ENCODE measurements at places on chromosomes 3 and 15.

- no peak for DNase-seq
Observed at GRCh38 chr3:6578526-6578925, 282.4 kb upstream of the GRM7 start.

GRCh38 chr15:95327661-95328060, 1002.8 kb upstream of the NR2F2 start:
- DNase-seq = no peak

- no peak for DNase-seq
Observed at GRCh38 chr3:192445770-192446644, 281.3 kb downstream of the FGF12 start.

DNA sequence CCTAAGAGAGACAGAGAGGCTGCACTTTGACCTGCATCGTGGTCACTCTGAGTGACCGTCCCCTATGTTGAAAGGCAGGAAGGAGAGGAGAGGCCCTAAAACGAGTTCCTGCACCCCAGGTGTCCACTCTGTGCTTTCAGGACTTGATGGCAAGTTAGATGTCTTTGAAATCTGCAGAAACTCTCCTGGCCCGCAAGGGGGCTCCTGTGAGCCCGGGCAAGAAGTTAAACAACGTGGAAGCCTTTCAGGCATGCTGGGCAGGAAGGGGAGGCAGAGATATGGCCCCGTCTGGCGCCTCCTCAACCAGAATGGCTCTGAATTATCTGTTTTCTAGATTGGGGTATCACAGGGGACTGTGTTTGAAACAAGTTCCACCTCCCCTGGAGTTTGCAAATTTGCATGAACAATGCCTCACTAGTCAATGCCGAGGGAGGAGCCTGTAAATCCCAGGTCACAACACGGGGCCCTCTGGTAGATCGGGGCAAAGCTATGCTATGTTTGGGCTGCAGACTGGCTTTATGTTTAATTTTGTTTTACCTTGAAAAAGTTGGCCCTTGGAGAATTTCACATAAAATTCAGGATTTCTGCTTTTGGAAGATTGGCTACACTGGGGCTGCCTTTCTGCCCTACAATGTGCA, 9.8 kb downstream of the CTXND1 start:
- no peak for DNase-seq

DNA sequence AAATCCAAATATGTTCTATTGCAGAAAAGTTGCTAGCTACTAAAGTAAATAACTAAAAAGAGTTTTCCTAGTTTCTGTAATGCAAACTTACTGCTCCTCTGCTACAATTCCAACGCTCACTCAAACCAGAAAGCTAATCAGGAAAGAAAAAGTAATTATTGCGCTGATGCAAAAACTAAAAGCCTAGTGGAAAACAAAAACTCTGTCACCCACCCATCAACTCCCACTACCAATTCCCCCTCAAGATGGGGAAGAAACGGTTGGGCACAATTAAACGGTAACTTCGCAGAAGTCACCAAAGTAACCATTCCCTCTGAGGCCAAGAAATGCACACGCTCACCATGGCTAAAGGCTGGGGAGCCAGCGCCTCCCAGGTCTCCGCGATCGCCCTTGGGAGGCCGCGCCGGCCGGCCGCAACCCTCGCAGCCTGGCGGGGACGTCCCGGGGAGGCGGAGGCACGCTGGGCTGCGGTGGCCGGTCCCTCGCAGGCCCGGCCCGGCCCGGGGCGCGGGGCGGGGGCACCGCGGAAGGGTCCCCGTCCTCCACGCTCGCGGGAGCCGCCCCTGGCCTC, 684 bp downstream of the SLTM start:
- no peak for DNase-seq

GRCh38 chr3:39541917-39542329, 74.4 kb downstream of the MOBP start:
- no peak for DNase-seq

GRCh38 chr3:1501406-1502115, 408.7 kb downstream of the CNTN6 start:
- DNase-seq = no peak
